ENCODE measurements at places on chromosomes 6 and 20.

DNA sequence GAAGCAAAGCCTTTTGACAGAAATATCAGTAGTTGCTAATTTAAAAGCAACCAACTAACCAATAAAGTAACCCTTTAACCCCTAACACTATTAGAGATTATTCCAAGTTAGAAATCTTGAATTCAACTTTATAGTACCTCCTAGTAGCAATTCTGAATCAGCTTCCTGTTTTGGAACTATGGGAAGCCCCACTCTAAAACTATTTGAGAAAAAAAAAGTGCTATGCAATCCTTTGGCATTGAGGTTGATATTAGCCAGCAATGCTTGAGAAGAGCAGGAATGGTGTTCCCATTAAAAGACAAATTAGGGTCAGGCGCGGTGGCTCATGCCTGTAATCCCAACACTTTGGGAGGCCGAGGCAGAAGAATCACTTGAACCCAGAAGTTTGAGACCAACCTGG lies 306.2 kb upstream of the ZFP64 start:
- no peak for DNase-seq

DNA sequence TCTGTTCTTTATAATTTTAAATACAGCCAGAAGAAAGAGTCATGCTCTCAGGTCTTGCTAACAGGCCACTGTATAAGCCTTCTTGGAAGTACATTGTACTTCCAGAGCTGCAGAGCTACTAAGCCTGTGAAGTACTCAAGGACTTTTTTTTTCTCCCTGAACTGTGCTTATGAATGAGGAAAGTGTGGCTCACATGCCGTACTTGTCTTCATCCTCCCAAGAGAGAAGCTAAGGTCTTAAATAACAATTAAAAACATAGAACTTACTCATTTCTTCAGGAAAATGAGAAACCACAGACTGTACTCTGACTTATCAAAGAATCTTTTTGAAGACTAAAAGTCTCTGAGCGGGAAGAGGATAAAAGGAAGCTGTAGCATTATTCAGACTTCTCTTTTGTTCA lies 218.3 kb downstream of the HTR1B start:
- no peak for DNase-seq

DNA sequence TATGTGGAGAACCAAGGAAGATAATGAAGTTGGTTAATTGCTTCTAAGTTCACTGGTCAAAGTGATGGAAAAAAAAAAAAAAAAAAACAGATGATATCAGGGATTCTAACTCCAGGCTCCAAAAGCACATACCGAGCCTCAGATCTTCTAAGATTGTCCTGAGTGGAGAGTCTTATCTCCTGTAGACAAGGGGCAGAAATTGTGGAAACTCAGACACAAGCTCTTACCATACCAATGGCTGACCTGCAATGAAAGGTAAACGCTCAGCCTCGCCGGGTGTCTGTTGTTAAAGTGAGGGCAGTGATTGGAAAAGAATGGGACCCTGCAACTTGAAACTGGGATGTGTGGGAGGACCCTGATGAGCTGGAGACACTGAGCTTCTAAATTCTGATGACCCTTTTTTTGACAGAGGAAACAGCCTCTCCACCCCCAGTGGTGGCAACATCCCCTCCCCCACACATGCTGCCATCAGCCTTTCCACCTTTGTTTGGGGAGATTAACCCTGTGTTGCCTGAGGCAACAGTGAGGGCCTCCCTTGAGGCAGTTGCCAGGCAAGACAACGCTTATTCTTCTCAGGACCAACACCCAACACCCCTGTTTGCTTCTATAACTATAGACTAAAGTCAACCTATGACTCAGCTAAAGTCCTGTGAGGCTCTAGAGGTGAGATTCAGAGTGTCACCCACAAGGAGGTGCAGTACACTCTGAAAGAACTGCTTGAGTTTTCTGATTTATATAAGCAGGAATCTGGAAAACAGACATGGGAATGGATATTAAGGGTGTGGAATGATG lies 154.0 kb downstream of the THBS2 start:
- peak; percentile 58 for DNase-seq

GRCh38 chr20:18377896-18378481 lies 88.8 kb downstream of the DZANK1 start:
- no peak for DNase-seq

- no peak for DNase-seq
Measured at GRCh38 chr6:152404936-152405595, 232.1 kb downstream of the SYNE1 start.

DNA sequence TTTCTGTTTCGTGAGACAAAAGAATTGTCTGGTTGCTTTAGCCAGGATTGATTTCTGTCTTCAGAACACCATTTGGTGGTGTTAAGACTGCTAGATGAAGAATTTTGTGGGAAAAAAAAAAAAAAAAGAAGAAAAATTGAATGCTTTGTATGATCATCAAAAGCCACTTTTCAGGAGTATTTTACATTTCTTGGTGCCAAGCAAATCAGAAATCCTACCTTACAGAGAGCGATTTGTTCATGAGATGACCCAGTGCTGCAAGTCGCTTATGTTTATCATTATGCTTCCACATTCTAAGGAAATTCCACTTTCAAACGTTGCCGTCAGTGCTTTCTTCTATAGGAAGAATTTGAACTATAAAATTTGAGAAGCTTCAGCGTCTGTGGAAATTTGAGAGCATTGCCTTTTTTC lies 228.7 kb downstream of the BCKDHB start:
- DNase-seq = peak; percentile 7

DNA sequence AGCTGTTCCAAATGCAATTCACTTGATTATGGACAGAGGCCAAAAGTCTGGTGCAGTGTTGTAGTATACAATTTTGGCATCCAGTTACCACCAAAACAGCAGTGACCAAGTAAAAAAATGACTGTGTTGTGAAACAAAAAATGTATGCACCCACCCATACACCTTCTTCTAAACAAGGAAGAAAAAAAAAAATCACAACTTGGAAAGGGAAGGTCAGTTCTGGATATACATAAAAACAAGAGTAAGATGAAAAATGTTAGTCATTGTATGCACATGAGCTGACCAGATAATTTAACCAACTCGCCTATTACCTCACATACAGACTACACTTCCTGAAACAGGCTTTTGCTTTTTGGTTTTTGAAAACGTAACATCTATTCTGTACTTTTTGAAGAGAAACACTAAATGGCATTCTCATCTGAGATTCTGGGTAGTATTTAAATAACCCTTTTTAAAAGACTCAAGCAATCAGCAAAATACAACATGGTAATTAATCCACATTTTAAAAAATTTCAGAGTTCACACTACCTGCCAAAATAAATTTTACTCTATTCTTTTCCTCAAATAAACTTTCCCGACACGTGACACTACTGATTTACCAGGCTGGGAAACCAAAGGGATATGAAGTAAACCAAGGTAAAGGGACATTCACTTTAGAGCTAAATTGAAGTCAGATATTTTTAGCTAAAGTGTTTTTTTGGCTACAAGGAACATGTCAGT lies 141.6 kb upstream of the SHLD1 start:
- DNase-seq = no peak

GRCh38 chr20:33391722-33392415 lies 9.4 kb downstream of the CDK5RAP1 start:
- DNase-seq = no peak

- DNase-seq = no peak
Measured at GRCh38 chr20:61561111-61561830, 309.2 kb downstream of the CDH4 start.

DNA sequence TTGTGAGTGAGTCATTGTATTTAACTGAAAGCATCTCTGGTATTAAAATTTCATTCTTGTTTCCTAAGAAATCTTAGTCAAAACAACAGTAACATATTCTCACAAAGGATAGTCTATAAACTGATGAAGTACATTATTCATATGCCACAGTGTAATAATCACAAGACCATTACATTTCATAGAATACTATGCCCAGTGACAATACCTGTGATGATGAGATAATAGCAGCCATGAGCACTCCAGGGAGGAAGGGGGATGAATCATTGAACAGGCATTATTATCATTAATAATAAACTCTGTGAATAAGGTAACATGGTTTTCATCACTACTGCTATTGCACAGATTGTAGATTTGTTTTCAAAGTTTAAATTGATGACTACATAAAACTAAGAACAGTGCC lies 667.9 kb downstream of the EPM2A start:
- peak; percentile 27 for DNase-seq

DNA sequence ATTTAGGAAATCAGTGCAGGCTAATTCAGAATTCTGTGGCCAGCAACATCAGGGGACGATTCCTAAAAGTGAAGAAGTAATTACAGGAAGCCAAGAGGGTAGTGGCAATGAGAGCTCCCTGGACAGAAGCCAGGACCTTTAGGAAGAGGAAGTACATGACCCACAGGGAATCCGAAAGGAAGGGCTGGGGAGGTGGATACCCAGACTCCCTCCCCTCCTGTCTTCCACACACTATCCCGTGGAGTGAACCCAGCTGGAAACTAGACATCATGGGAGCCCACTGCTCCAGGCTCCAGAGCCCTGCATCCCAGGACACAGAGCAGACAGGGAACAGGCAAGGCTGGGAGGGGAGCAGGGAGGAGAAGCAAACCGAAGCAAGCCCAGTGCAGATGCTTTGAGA lies 83.0 kb downstream of the SNX5 start:
- DNase-seq = no peak

- DNase-seq = no peak
Measured at GRCh38 chr6:31829633-31830283, 2.2 kb downstream of the HSPA1B start.

- peak; percentile 60 for DNase-seq
Measured at GRCh38 chr6:139250296-139251044, 41.3 kb downstream of the TXLNB start.

DNA sequence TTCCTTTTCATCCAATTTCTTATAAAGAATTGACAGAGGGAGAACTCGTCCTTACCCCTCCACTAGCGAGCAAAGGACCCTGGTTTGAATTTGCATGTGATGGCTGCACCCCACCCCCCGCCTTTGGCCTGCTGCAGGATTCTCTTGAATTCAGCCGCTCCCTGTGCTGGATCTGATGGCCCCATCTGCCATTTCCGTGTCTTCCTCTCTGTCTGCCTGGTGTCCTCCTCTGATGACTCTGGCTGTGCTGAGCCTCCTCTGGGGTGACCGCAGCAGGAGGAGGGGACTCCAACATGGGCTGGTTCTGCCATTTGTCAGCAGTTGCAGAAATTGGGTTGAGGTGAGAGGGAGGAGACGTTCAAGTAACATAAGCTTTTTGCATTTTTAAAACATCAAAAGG lies 188.8 kb downstream of the DLL1 start:
- DNase-seq = no peak

DNA sequence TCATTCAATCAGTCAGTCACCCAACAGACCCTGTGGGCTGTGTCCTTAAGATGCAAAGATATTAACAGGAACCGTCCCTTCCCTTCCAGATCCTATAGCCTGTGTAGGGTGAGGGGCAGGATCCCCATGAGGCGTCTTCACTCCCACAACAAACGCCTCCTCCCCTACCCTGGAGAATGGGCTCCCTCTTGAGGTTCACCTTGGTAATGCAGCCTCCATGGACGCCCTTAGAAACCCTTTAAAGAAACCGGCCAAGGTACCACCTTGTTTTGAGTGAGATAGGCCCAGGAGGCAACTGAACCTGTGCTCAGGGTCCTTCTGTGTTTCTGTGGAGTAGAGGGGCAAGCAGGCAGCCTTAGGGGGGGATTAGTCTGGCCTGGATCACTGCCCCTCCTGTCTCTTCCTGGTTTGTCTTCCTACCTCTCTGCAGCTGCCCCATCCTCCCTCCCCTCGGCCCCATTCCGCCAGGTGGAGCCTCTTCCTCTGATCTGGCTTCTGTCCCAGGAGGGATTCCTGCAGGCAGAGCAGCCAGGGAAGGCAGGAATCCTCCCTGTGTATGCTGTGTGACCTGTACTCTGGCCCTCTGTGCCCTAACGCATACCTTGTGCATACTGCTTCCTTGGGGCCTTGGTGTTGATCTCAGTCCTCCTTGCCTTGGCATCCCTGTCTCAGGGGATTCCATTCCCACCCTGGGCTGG lies 6.6 kb upstream of the GUCA1A start:
- DNase-seq = peak; percentile 59

- no peak for DNase-seq
Measured at GRCh38 chr20:18701969-18702368, 111.6 kb upstream of the SCP2D1 start.

GRCh38 chr6:143139239-143139784 lies 78.6 kb downstream of the AIG1 start:
- no peak for DNase-seq

GRCh38 chr6:131054392-131055250 lies 8.4 kb downstream of the EPB41L2 start:
- no peak for DNase-seq

DNA sequence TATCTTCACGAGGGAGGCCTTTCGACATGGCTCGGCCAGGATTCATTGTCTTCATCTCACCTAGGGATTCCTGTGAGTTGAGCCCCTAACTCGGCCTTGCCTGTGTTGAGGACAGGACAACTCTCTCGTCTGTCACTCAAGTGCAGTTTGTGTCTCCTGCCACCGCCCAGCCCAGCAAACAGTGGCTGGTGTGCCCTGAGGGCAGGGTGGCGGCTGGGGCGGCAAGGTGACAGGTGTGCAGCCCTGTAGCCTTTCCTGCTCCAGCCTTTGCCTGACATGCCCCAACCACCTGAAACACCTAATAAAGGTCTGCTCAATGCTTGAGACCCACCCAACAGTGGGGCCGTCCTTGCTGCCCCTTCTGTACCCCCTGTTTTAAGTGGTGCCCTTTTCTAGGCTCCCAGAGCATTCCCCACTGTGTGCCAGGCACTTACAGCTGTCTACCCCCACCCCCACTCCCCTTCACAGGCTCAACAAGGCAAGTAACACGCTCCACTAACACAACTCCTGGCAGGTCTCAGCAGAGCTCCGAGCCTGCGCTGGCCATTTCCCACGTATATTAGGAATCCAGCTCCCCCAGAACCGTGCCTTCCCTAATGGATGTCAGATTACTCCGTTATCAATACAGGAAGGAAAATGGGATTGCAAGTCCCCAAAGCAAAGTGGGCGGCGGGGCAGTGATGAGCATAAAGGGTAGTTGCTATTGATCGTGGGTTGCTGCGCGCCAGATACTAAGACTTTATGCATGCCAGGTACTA lies 17.7 kb downstream of the GFRA4 start:
- no peak for DNase-seq

GRCh38 chr6:121398127-121398526 lies 37.3 kb upstream of the GJA1 start:
- DNase-seq = no peak

DNA sequence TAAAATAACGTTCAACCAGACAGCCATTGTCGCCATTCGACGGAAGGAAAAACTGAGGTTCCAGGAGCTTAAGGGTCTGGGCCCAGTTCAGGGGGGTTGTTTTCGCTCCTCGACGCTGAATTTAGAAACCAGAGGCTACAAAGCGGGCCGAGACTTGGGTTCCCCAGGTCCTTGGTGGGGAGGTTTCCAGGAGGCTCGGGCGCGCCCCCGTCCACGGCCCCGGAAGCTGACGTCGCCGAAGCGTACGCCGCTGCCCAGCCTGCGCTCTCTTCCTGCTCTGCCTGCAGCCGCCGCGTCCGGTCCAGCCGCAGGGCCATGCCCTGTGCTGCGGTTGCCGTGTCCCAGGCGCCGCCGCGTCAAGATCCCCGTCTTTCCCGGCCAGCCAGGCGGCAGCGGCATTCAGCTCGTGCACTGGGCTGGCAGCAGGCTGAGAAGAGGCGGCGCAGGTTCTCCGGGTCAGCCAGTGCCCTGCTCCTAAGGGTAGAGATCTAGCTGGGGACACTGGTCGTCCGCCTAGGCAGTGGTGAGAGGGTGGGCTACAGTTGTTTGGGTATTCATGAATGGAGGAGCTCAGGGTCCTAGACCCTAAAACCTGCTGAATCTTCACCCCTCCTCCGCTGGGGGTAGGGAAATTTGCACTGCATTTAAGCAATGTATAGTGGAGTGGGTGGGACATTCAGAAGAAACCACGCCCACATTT lies 901 bp upstream of the TRIM26 start:
- peak; percentile 52 for DNase-seq

- peak; percentile 64 for DNase-seq
Measured at GRCh38 chr6:88867841-88868731, 95.3 kb downstream of the RNGTT start.

Measured in brain microvascular endothelial cell (primary cell).